ENCODE measurements at places on chromosomes 7 and 10.

- DNase-seq: peak; percentile 69
Observed at GRCh38 chr10:97542169-97543024, 30.2 kb upstream of the ANKRD2 start.

GRCh38 chr10:110407301-110408170 lies 90.2 kb upstream of the DUSP5 start:
- DNase-seq: no peak

GRCh38 chr7:135944753-135945152 lies 32.4 kb downstream of the MTPN start:
- DNase-seq: no peak

- no peak for DNase-seq
Observed at GRCh38 chr10:107727767-107728317, 563.3 kb upstream of the SORCS1 start.

GRCh38 chr7:88020953-88021665 lies 87.1 kb downstream of the ADAM22 start:
- DNase-seq: no peak

- no peak for DNase-seq
Observed at GRCh38 chr7:38438970-38439369, 165.5 kb upstream of the TARP start.
